ENCODE measurements at places on chromosomes 2 and 18. TPM values are rescaled to one million over a fixed set of nuclear protein-coding genes. Genes with fewer than 3 reads are reported as not detected.

L3MBTL4 gene
- 1.2 TPM for total RNA-seq

DYSF gene
- total RNA-seq: 3.4 TPM

FSHR gene
- not detected for total RNA-seq

EHD3 gene
- 3.7 TPM for total RNA-seq

NT5C1B gene
- total RNA-seq: not detected

YES1 gene
- 85.0 TPM for total RNA-seq

CXCR1 gene
- total RNA-seq: not detected

ATP6V1C2 gene
- 0.72 TPM for total RNA-seq

BUB1 gene
- 69.2 TPM for total RNA-seq

COMMD1 gene
- 26.9 TPM for total RNA-seq

SMYD1 gene
- not detected for total RNA-seq

TGFA gene
- total RNA-seq: 0.64 TPM

GREB1 gene
- total RNA-seq: 2.4 TPM

RAB6C gene
- total RNA-seq: not detected

RMDN2 gene
- total RNA-seq: 3.3 TPM

SGPP2 gene
- total RNA-seq: not detected

RAPGEF4 gene
- total RNA-seq: 10.8 TPM

RAB17 gene
- total RNA-seq: 0.55 TPM
